ENCODE measurements at places on chromosomes 7 and 10.

- DNase-seq: no peak
Measured at GRCh38 chr7:43636093-43636492, 53.2 kb downstream of the STK17A start.

DNA sequence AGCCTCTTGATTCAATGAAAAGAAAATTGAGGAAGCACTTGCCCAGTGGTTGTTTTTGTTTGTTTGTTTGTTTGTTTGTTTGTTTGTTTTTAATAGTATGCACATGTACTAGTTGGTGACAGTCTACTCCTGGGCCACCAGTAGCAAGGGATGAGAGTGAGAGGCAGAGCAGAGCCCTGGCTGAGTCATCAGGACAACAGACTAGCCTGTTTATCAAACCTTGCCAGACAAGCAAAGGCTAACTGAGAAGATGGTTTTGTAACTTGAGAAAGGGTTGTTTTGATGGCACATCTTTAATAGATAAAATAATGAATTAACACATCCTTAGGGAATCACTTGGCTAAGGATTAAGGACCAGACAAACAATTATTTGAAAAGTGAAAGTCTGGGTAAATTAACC, 78.1 kb downstream of the INHBA start:
- no peak for DNase-seq

DNA sequence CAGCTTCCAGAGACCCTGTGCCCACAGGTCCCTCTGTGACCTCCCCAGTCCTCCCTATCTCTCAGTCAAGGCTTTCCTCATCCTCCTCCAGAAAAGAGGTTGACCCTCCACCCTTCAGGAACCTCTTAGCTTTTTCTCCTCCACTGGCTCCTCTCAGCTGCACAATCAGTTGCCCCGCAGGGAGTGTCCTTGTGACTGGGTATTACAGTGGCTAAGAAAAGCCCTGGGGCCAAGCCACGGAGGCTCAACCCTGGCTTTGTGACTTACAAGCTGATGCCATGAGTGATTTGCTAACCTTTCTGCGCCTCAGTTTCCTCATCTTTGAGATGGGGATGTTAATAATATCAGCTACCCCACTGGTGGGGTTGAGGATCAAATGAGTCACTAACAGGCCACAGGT, 66.4 kb upstream of the ZMIZ1 start:
- DNase-seq: no peak

GRCh38 chr7:78407031-78407430, 608.5 kb downstream of the PHTF2 start:
- no peak for DNase-seq

DNA sequence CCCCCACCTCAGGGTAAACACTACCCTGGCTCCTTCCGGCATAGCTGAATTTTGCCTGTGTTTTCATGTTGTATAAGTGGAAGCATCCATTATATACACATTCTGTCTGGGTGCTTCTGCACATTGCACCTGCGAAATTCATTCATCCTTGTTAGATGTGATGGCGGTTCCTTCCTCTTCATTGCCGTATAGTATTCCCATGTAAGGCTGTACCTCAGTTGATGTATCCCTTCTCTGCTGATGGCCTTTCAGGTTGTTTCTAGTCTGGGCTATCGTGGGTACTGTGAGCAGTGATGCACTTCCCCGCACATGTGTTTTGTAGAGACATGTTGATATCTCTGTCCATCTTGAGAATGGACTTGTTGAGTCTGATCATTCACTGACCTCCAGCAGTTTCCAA, 28.9 kb downstream of the ELFN1 start:
- no peak for DNase-seq
